Naive thymus-derived CD4-positive, alpha-beta T cell (primary cell): ENCODE measurements at places on chromosomes 12 and 14. TPM values are rescaled to one million over a fixed set of nuclear protein-coding genes. Genes with fewer than 3 reads are reported as not detected.

DNA sequence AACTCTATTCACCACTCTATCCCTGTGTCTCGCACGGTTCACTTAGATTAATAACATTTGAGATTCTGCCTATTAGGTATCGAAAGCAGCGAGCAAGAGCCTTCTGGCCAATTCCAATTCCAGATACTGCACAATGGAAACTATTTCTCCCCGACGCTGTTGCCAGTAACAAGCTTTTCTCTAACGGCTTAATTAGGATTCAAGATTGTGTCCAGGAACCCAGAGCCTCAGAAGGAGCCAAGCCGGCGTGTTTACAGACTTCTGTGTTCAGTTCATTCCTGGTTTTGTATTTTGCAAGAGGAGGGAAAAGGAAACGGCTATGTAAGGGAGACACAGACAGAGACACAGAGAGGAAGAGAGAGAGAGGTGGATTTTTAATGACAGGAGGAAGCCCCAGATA, 185.6 kb downstream of the DICER1 start:
- no peaks in the 10 kb centered on the region for H3K36me3 ChIP-seq
- no peak overlapping the region for H3K4me3 ChIP-seq
- H3K27me3 ChIP-seq: no peaks in the 10 kb centered on the region
- H3K4me1 ChIP-seq: no peaks in the 10 kb centered on the region
- no peak for DNase-seq
- no peak overlapping the region for H3K27ac ChIP-seq

GRCh38 chr12:131196220-131196619, 242.5 kb downstream of the ADGRD1 start:
- no peaks in the 10 kb centered on the region for H3K4me1 ChIP-seq
- no peak overlapping the region for H3K4me3 ChIP-seq
- DNase-seq: no peak
- H3K27ac ChIP-seq: no peak overlapping the region
- no peaks in the 10 kb centered on the region for H3K27me3 ChIP-seq

- no peaks in the 10 kb centered on the region for H3K4me1 ChIP-seq
- no peaks in the 10 kb centered on the region for H3K36me3 ChIP-seq
- no peak overlapping the region for H3K4me3 ChIP-seq
- no peak overlapping the region for H3K27ac ChIP-seq
- H3K27me3 ChIP-seq: no peaks in the 10 kb centered on the region
These were observed 152.2 kb upstream of the CNOT2 start for GRCh38 chr12:70091021-70091521.

- DNase-seq: no peak
- no peaks in the 10 kb centered on the region for H3K4me1 ChIP-seq
- no peaks in the 10 kb centered on the region for H3K27me3 ChIP-seq
These were observed 226.6 kb upstream of the TMTC1 start for GRCh38 chr12:30010071-30011052.

- no peaks in the 10 kb centered on the region for H3K36me3 ChIP-seq
- H3K4me3 ChIP-seq: no peak overlapping the region
- no peaks in the 10 kb centered on the region for H3K27me3 ChIP-seq
- DNase-seq: no peak
- no peaks in the 10 kb centered on the region for H3K4me1 ChIP-seq
These were observed 100.2 kb downstream of the SRGAP1 start for GRCh38 chr12:63944586-63945228.

SLCO1B3 gene
- not detected for total RNA-seq

SRSF5 gene
- 1,191 TPM for total RNA-seq

TAS2R19 gene
- total RNA-seq: 3.4 TPM

CAPZA3 gene
- total RNA-seq: not detected
